Naive thymus-derived CD8-positive, alpha-beta T cell (primary cell): ENCODE measurements at places on chromosomes 6 and 20. TPM values are rescaled to one million over a fixed set of nuclear protein-coding genes. Genes with fewer than 3 reads are reported as not detected.

- H3K36me3 ChIP-seq: no peaks in the 10 kb centered on the region
- no peak overlapping the region for H3K27ac ChIP-seq
- H3K4me1 ChIP-seq: peaks cover 10% of the 10 kb centered on the region
- H3K4me3 ChIP-seq: no peak overlapping the region
These were observed 6.3 kb downstream of the PPP1R14C start for GRCh38 chr6:150149146-150149545.

The SGK2 gene
- not detected for polyA plus RNA-seq

The PAX1 gene
- polyA plus RNA-seq: not detected

The CAGE1 gene
- not detected for polyA plus RNA-seq
